ENCODE measurements at places on chromosomes 11 and 22. TPM values are rescaled to one million over a fixed set of nuclear protein-coding genes. Genes with fewer than 3 reads are reported as not detected.

TIGD3 gene
- total RNA-seq = not detected

FOLR2 gene
- 140 TPM for total RNA-seq

TMPRSS6 gene
- not detected for total RNA-seq

DGCR6L gene
- total RNA-seq = 60.1 TPM

ADM gene
- 350 TPM for total RNA-seq

TRPC6 gene
- total RNA-seq = 6.5 TPM

SPON1 gene
- total RNA-seq = 58.5 TPM

OSBPL5 gene
- total RNA-seq = 64.2 TPM

MMP10 gene
- not detected for total RNA-seq

OR6A2 gene
- total RNA-seq = not detected

CSF2RB gene
- 11.4 TPM for total RNA-seq

RBM4B gene
- total RNA-seq = 3.9 TPM

SUSD2 gene
- 0.82 TPM for total RNA-seq

CCDC188 gene
- 3.0 TPM for total RNA-seq

BTBD18 gene
- not detected for total RNA-seq

MICAL2 gene
- total RNA-seq = 22.3 TPM

TRIM48 gene
- not detected for total RNA-seq

PLAAT3 gene
- total RNA-seq = 514 TPM

NXPE4 gene
- 0.22 TPM for total RNA-seq

PICK1 gene
- 38.6 TPM for total RNA-seq

RFPL1 gene
- not detected for total RNA-seq

CNTN5 gene
- total RNA-seq = not detected

C1QTNF5 gene
- total RNA-seq = 10.6 TPM

OR8G1 gene
- total RNA-seq = not detected

UBE4A gene
- 57.7 TPM for total RNA-seq

MMP8 gene
- 0.22 TPM for total RNA-seq

NRXN2 gene
- total RNA-seq = 2.6 TPM

CADM1 gene
- 2.9 TPM for total RNA-seq

AQP11 gene
- total RNA-seq = 0.49 TPM

IL17REL gene
- total RNA-seq = not detected

AHNAK gene
- 1,199 TPM for total RNA-seq

UPK3A gene
- total RNA-seq = not detected

OR2AG1 gene
- not detected for total RNA-seq

PDGFD gene
- total RNA-seq = 77.7 TPM

CNIH2 gene
- total RNA-seq = not detected

SERPING1 gene
- total RNA-seq = 318 TPM

HINFP gene
- 21.3 TPM for total RNA-seq

EXPH5 gene
- total RNA-seq = 3.1 TPM

OR52I1 gene
- total RNA-seq = not detected

CDC45 gene
- not detected for total RNA-seq

YPEL1 gene
- total RNA-seq = 16.5 TPM

SLC22A12 gene
- not detected for total RNA-seq

TEF gene
- total RNA-seq = 14.1 TPM

NPAS4 gene
- total RNA-seq = not detected

LGALS12 gene
- 85.9 TPM for total RNA-seq

ANO9 gene
- 0.51 TPM for total RNA-seq

PISD gene
- 207 TPM for total RNA-seq
